ENCODE measurements at places on chromosomes 5 and 9.
A peak's percentile ranks its signal among the peaks of the same experiment; 100 is the strongest.

GRCh38 chr5:9765419-9766140, 135.4 kb upstream of the TAS2R1 start:
- DNase-seq = no peak

DNA sequence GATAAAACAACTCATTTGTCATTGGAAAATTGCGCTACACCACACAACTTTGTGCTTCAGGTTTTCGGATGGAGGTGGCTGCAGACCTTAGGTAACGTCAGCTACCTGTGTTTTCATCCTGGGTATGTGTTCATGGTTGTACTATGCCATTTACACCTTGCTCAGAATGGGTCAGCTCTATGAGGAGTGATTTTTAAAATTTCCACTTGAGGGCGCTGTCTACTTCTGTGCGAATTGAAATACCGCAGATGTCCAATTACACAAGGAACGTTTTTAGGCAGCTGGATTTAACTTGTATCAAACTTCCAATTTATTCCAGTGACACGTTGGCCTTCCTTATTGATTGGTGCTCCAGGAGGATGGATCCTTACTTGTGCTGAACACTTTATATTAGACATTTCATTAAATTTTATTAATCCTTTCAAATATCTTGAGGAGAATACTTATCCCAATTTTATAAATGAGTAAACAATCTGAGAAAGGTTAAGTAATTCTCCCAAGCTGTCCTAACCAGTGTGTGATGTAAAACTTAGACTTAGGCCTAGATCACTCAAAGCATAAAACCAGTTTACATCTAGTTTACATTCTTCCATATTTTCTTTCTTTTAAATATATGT, 23.4 kb downstream of the DMRTA1 start:
- peak; percentile 32 for DNase-seq

GRCh38 chr9:75979362-75979761, 88.9 kb downstream of the PCSK5 start:
- DNase-seq = peak; percentile 25

- DNase-seq = no peak
Measured at GRCh38 chr5:170861667-170861916, 226 bp upstream of the RANBP17 start.

GRCh38 chr5:93723005-93723404, 18.4 kb downstream of the POU5F2 start:
- DNase-seq = no peak

DNA sequence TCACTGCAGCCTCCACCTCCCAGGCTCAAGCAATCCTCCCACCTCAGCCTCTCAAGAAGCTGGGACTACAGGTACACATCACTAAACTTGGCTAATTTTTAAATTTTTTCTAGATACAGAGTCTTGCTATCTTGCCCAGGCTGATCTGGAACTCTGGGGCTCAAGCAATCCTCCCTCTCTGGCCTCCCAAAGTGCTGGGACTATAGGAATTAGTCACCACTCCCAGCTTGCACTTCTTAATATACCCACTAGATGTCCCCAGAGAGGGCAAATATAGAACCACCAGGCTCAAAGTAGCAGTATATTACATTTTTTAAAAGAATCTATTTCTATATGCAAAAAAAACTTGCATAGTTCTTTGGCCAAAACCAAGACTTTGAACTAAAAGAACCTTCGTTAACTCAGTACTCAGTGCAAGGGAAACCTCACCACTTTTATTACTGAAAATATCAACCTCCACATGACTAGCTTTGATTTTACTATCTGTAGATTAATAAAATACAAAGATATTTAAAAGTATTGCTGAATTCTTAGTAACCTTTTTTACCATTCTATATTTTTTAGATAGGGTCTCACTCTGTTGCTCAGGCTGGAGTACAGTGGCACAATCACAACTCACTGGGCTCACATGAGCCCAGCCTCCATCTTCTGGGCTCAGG, 25.8 kb upstream of the HSD17B3 start:
- DNase-seq = no peak

- peak; percentile 30 for DNase-seq
Measured at GRCh38 chr9:97983589-97984187, 547 bp downstream of the ANP32B start.

- DNase-seq = no peak
Measured at GRCh38 chr5:41661254-41661653, 150.9 kb upstream of the PLCXD3 start.

DNA sequence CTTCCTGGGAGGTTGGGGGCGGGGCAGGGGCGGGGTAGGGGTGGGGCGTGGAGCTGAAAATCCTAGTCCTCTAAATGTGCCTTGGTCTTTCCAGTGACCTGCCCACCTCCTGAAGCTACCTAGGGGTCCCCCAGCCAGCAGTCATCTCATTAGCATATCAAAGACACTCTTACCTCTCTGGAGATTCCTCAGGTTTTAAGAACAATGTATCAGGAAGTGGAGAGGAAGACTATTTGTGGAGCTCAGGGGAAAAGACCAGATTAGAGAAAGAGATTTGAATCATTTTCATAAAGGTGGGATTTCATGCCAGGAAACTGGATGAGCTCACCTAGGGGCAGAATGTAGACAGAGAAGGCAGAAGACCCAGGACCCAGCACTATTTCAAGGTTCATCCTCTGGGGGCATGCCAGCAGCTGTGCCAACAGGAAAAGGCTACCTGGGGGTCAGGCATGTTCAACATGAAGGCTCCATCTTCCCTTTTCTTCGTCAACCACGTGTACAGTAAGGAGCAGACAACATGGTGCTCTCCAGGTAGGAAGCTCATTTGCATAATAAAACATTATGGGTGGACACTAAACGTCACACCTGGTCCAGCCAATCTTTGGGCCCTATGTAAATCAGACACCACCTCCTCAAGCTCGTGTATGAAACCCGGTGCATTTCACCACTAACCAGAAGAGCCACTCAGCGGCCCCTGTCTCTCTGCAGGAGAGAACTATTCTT, 6.9 kb downstream of the GMCL2 start:
- DNase-seq = peak; percentile 75

- DNase-seq = no peak
Measured at GRCh38 chr5:77448831-77449230, 43.3 kb downstream of the WDR41 start.

GRCh38 chr9:23563517-23563916, 262.5 kb downstream of the ELAVL2 start:
- DNase-seq = no peak

DNA sequence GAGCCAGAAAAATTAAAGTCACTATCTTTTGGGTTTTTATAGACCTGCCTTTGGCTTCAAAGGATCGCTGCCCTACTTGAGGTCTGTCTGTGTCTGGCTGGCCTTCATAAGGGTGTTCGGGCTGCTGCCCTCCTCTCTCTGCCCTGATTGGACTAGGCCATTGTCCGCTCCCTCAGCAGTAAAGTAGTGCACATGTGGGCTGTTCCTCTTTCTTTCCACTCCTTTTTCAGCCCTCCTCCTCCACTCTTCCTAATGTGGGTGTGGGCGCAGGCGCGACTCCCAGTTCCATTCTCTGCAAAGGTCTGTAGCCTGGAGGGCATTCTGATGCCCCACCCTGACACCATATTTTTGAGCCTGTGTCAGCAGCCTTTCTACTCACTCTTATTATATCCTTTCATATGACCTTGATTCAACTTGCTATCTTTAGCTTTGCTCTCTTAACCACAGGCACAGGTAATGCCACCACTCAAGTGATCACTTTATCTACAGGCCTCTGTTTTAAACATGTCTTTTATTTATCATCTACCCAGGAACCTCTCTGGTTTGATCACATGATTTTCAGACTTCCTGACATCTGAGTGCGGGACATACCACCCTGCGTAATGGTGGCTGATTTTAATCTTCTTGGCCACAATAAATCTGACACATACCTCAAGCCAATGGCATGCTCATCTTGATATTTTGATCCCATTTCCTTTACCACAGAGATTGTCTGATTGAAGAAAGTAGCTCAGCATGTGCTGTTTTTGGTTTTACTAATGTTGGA, 144.5 kb downstream of the AOPEP start:
- no peak for DNase-seq

GRCh38 chr9:136996361-136997292, at the start of gene CLIC3:
Gene CLIC3, minus strand, starts transcription at chr9:136996568. Its CDS starts 25 bp downstream, at chr9:136996543.
- DNase-seq = peak; percentile 50

DNA sequence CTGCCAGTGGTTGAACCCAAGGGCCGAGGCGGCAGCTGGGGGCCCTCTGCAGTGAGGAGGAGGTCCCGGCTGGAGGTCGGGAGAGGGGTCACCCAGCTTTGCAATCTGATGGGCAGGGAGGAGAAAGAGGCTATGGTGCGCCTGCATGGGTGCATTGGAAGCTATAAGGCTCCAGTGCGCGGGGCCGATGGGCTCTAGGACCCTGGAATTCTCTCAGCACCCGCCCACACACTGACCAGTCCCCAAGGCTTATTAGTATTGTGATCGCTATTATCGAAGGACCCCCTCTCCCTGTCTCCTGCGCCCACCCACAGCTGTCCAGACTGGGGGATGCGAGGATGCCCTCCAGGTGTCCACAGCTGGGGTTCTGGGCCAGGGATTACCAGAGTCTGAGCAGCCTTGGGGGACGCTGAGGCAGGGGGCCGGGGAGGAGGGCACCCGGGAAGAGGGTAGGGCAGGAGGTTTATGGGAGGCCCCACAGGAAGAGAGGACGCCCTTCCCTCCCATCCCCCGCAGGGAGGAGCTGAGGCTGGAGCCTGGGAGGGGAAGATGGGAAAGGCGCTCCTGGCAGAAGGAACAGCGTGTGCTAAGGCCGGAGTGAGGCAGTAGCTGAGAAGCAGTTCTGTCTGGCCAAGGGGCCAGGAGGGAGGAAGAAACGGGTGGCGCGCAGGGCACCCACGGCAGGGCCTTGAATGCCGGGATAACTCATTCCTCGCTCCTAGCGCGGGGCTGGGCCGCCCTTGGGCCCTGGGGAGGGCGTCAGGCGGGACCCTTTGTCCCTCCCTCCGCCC, 24.2 kb downstream of the C9orf50 start:
- peak; percentile 66 for DNase-seq

DNA sequence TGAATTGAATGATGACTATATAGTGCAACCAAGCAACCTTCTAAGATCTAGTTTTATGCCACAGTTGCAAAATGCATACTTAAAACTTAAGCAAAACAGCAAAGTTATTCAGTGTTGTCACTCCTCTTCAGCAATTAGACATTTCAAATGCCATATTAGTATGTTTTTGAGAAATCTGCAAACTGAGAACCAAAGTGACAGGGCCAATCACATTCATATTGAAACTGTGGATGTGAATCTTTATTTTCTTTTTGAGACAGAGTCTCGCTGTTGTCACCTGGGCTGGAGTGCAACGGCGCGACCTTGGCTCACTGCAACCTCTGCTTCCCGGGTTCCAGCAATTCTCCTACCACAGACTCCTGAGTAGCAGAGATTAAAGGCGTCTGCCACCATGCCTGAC, 249.2 kb upstream of the EFNA5 start:
- no peak for DNase-seq

- no peak for DNase-seq
Measured at GRCh38 chr5:131210151-131210510, 39.4 kb downstream of the LYRM7 start.

DNA sequence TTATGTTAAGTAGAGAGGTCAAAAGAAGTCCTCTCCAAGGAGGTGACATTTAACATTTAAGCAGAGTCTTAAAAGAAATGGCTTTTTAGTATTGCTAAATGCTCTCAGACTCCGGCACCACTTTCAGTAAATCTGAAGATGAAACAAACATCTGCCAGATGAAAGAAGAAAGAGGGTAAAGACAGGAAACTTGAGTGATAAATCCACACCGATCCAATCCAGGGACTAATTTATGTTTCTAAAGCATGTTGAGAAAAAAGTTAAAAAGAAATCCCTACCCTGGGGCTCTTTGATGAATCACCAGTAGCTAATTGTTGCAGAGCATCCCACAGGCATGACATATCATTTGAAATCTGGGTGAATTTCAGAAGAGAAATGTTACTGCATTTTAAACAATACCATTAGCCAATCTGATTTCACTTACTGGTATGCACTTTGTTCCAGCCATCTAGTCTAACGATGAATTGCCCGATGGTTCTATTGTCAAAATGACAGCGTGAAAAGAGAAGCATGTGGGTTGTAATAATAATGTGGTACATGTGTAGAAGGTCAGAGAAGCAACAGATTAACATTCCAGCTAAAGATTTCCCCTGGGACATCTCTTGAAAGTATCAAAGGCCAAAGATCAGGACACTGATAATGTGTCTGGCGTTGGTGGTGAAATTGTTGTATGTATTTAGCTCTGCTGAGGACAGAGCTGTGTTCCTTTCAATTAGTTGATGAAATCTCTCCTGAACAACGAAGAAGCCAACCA, 485.7 kb downstream of the CSNK1G3 start:
- no peak for DNase-seq

GRCh38 chr5:16808021-16808420, 128.1 kb downstream of the MYO10 start:
- no peak for DNase-seq

- DNase-seq = no peak
Measured at GRCh38 chr9:128056887-128057723, 10.0 kb downstream of the NAIF1 start.

GRCh38 chr5:1563617-1564181, 39.9 kb upstream of the LPCAT1 start:
- no peak for DNase-seq

- no peak for DNase-seq
Measured at GRCh38 chr5:73284985-73285384, 112.0 kb downstream of the TMEM174 start.

DNA sequence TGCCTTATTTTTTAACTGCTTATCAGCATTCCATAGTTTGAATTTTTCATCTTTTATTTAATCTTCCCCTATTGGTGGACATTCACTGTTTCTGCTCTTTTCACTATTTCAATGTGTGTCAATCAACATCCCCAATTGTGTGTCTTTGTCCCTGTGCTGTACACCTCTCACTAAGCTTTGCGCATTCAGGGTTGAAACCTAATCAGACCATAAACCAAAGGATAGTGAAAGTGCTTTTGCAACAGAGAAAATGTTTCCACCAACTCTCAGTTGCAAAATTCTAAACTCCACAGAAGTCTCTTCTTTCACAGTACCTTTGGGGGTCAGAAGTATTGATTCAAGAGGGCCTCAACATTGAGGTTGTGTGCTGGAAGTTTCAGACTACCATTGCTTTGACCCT, 127.1 kb upstream of the SAP30L start:
- no peak for DNase-seq

DNA sequence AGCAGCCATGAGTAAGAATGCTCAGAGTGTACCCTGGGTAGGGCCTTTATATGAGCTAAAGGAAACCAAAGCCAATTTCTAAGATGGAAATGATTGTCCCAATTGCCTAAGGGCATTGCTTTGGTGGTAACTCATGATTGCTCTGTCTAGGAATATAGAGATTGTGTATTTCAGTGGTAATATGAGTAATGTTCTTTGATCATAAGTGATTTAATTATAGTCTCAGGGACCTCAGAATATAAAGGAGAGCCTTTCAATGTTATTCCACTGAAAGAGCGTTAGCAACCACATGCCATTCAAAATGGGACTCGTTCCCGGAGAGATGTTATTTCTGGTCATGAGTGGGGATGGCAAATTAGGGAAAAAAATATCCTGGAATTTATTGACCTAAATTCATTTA, 340.5 kb downstream of the ARHGEF28 start:
- DNase-seq = no peak
